ENCODE measurements at places on chromosomes 1 and 21.

- no peak for DNase-seq
Observed at GRCh38 chr21:44427241-44428120, 27.8 kb upstream of the LRRC3 start.

GRCh38 chr1:22861764-22862440 is 110.8 kb downstream of the LACTBL1 start:
- no peak for DNase-seq

- no peak for DNase-seq
Observed at GRCh38 chr1:29836651-29837646, 600.6 kb downstream of the PTPRU start.

- DNase-seq, result no peak
Observed at GRCh38 chr1:1119272-1119890, 3.5 kb upstream of the C1orf159 start.

DNA sequence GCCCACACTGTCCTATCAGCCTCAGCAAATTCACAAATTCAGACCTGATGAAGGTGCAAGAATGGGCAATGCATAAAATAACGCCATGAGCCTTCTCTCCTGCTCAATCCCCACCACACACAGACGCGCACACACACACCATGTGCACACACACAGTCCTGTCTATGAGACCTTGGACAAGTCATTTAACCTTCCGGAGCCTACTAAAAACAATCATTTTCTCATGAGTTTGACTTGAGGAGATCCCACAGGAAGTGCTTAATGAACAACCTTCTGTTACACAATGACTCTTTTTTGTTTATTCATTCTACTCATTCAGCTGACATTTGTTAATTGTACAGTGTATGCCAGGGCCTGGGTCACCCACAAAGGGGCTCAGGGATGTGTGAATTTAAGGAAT is 125.4 kb downstream of the EDEM3 start:
- no peak for DNase-seq

DNA sequence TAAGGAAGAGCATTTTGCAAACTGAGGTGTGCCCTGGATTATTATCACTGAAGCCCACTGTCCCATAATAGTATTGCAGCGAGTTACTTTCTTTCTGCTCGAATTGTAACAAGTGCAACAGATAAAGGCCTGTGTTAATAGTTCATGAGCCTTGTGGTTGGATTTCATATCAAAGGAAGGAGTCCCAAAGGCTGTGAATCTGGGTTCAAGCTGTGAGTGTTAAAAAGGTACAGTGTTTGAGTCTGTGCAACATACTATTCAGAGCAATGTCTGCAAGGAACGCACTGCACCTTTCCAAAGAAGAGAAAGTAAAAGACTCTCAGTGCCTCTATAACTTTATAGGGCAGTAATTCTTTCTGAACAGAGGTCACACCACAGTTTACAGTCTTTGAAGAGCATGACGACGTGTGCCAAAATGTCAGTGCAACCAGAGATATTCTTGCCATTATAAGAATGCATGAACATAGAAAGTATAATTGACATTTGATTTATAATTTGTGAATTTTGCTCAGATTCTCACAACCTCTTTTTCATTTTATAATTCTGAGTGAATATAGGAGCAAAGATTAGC is 79.1 kb downstream of the CDC7 start:
- DNase-seq, result no peak

DNA sequence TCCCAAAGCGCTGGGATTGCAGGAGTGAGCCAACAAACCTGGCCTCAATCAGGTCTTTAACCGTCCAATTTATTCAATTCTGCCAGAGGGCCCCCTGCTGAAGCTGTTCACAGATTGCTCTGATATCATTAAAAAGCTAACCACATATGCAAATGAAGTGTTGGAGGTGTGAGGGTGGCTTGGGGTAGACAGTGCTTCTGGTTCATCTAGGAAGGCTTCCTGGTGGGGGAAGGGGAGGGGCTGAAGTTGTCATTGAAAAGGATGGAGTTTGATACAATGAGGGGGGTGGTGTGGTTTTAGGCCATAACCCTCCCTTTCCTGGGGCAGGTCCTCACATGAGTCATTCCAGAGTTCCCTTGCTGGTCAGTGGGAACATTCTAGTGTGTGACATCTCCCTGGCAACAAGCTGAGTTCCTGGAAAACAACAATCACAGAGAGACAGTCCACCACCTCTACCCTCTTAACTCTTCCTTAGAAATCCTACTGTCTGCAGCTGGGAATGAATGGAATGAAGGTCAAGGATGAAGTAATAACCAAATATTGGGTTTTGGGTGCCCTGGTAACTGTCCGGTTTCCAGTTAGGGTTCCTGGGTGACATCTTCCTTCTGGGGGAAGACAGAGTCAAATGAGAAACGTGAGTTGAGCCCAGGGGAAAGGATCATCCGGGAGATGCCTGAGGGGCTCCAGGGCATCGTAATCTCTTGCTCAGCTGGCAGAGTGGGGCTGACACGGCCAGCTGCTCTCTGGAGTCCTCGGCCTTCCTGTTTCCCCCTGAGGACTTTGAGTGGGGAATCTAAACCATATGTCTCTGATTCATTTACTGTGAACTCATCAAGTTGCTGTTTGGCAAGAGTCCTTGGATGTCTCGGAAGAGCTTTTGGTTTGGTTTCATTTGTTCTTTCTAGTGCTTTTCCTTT is 32.2 kb downstream of the BATF3 start:
- no peak for DNase-seq

GRCh38 chr21:17462276-17462981 is 50.4 kb upstream of the CXADR start:
- no peak for DNase-seq

- no peak for DNase-seq
Observed at GRCh38 chr1:225441314-225442122, 13.7 kb upstream of the LBR start.

- DNase-seq, result no peak
Observed at GRCh38 chr21:33895356-33895755, 20.2 kb downstream of the ATP5PO start.

- DNase-seq, result peak; percentile 26
Observed at GRCh38 chr1:869499-870244, 54.1 kb upstream of the SAMD11 start.

GRCh38 chr1:229271448-229272159 is 693 bp downstream of the RAB4A start:
- no peak for DNase-seq

DNA sequence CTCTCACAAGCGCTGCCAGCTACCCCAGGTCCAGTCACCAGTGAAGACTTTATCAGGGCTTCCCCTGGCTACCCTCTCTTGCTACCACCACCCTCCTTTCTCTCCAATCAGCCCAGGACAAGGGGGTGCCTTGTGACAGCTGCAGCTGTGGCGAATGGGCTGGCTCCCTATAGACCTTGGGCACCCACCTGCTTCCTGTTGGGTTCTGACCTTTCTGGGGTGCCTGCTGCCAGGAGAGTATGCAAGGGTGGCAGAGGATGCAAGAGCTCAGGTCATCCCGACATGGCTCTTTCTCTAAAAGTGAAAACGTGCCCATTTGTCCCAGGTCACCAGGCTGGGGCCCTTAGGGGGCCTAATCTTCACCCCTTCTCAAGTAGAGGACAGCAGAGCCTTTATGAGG is 6.6 kb downstream of the KLHDC8A start:
- no peak for DNase-seq

- no peak for DNase-seq
Observed at GRCh38 chr1:183604815-183605214, 14.6 kb upstream of the NCF2 start.

GRCh38 chr1:43799656-43800635 is 92.6 kb downstream of the ST3GAL3 start:
- DNase-seq, result no peak

DNA sequence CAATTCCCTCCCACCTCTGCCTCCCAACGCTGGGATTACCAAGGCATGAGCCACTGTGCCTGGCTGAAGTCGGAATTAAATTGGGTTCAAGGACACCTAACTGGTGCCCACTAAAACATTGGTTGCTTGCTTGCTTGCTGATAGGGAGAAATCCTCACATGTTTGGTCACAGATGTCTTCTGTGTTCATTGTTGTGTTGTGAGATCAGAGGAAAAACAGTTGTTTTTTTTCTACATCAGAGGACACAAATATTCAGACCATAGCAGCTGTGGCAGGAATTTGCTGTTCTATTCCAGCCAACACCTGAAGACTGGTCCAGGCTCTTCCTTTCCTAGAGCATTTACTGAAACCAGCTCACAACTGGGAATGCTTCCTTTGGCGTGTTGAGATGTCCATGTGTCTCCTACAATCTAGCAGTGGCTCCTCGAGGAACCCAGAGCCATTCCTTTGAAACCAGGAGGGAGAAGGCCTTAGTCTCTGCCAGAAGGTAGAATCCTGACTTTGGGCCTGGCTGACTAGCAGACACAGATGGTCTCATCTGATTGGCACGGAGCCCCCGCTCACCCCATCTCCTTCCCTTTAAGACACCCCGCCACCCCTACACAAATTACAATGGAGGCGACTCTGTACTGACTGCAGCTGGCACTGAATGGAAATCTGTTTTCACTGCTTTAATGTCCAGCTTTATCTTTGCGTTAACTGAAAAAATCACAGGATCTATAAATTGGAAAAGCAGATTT is 24.3 kb upstream of the TRIM17 start:
- no peak for DNase-seq

DNA sequence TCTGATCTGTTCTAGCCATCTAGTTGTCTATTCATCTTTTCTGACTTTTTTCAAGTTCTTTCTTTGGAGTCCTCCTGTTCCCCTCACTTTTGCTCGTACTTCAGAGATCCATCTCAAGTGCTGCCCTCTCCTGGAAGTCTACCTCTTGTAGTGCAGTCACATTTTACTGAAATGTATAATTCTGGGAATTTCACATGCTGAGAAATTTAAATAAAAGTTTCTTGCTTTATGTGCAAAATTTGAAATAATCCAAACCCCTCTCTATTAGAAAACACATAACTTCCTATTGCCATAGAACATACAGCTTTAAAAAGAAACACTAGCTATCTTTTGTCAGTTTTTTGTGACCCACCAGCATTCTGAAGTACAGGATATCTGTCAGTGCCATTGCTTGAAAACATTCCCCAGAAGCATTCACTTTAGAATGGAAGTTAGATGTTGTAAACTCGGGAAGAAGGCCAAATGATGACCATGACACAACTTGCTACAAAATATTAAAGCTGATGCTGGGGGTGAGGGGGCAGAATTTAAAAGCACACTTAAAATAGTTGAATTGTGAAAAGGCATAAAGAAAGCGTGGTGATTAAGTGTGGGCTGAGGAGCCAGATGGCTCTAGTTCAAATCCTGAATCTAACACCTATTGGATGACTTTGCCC is 22.0 kb downstream of the RLF start:
- DNase-seq, result no peak

- no peak for DNase-seq
Observed at GRCh38 chr1:220336391-220337031, 64.3 kb upstream of the RAB3GAP2 start.

- no peak for DNase-seq
Observed at GRCh38 chr1:184941735-184942134, 32.6 kb downstream of the NIBAN1 start.

GRCh38 chr1:244672946-244673682 is 20.2 kb downstream of the DESI2 start:
- no peak for DNase-seq

DNA sequence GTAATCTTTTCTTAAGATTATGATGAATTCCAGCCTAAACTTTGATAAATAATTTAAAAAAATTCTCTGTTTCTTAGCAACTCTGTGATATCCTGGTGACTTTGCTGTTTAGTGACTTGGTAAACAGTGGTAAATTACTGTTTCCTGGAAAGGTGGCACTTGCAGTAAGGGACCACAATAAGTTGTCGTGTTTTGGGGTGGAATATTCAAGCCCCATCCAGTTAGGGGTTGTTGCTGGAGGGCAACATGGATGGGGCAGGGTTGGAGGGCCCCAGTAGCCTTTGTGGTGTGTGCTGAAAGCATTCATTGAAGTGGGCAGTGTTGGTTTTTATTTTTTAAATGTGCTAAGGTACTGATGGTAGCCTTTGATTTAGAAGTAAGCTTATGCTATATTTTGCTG is 30.3 kb downstream of the PRDM2 start:
- no peak for DNase-seq

DNA sequence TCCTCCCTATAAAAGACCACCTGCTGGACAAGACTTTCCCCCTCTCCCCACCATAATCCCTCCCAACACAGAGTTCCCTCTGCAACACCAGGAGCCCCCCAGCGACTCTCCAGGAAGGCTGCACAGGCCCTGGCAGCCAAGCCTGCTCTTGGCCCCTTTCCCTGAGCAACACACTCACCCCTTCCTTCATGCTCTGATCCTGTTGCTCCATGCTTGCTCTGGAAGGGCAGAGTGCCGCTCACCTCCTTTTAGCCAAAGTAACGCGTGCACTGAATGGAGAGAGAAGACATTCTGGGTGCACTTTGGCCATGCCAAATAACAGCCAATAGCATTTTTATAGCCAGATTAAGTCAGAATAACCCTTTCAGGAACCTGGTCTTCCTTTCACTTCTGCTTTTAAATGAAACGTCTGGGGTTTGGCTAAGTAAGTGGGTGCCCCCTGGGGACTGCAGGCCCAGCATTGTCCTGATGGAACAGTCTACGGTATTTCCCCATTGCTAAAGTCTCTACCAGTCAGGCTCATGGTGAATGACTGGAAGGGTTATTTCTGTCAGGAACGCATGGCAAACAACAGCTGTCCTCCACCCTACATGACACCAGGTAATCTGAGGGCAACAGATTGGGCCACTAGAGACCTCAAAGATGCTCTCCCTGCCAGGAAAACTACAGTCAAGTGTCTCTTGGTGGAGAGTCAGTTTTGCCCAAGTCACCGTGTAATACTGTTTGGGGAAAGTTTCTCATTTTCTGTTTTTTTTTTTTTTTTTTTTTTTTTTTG is at the start of gene SLC2A5:
Gene SLC2A5, minus strand, starts transcription at position 310 of the 775 bp plus-strand sequence. Its CDS starts 99 bp downstream, at position 211.
- peak; percentile 27 for DNase-seq

- no peak for DNase-seq
Observed at GRCh38 chr1:29365906-29366670, 129.8 kb downstream of the PTPRU start.

GRCh38 chr21:41565550-41565949 is 57.6 kb upstream of the TMPRSS2 start:
- no peak for DNase-seq

- DNase-seq, result no peak
Observed at GRCh38 chr1:211752317-211752716, 76.9 kb upstream of the NEK2 start.

GRCh38 chr1:29235955-29236711 is at the start of gene PTPRU:
Gene PTPRU (plus strand): TSS chr1:29236522. CDS start chr1:29236645, 123 bp downstream.
- no peak for DNase-seq

- no peak for DNase-seq
Observed at GRCh38 chr1:197776351-197777105, 1.2 kb upstream of the DENND1B start.

GRCh38 chr1:196738730-196739129 is 35.9 kb upstream of the CFHR3 start:
- no peak for DNase-seq

- no peak for DNase-seq
Observed at GRCh38 chr1:245858722-245859492, 648.2 kb downstream of the SMYD3 start.

Measured in anterior cingulate cortex (tissue), 58 donors.